ENCODE measurements at places on chromosomes 4 and X. TPM values are rescaled to one million over a fixed set of nuclear protein-coding genes. Genes with fewer than 3 reads are reported as not detected.
A peak's percentile ranks its signal among the peaks of the same experiment; 100 is the strongest.

TCEAL9 gene
- total RNA-seq = 94.4 TPM

COX7B2 gene
- not detected for total RNA-seq

HERC5 gene
- total RNA-seq = under 0.01 TPM

RIBC1 gene
- 0.36 TPM for total RNA-seq

GRCh38 chr4:6120361-6120760 lies 80.0 kb downstream of the JAKMIP1 start:
- no peak for DNase-seq

DNA sequence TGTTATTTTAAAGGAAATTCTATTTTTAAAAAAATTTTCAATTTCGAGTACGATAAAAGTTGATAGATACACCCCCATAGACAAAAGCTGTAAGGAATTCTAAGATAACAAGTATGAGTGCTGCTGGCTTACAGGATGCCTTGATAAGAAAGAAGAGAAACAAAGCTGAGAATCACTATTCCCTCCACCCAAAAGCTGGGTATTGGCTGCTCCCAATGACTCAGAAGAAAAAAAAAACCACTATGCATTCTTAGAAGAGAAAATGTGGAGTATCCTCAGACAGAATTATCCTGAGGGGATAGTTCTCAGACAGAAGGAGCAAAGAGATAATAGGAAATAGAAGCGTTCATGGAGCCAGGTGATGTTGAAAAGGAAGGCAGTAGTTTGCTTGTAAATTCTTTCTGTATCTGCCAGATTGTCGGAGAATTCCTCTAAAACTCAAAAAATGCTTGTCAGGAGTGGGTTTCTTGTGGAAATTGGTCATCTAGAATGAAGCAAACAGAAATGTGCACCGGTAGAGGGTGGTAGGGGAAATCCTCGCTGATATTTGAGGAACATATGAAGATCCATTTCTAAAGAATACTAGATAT lies 217.5 kb upstream of the ADAMTS3 start:
- no peak for DNase-seq

- no peak for DNase-seq
These were observed 174.3 kb upstream of the ANXA10 start for GRCh38 chr4:167918077-167918476.

GRCh38 chrX:16838202-16839066 lies 31.7 kb downstream of the RBBP7 start:
- DNase-seq = peak; percentile 80
